ENCODE measurements at places on chromosomes 2 and 18.

DNA sequence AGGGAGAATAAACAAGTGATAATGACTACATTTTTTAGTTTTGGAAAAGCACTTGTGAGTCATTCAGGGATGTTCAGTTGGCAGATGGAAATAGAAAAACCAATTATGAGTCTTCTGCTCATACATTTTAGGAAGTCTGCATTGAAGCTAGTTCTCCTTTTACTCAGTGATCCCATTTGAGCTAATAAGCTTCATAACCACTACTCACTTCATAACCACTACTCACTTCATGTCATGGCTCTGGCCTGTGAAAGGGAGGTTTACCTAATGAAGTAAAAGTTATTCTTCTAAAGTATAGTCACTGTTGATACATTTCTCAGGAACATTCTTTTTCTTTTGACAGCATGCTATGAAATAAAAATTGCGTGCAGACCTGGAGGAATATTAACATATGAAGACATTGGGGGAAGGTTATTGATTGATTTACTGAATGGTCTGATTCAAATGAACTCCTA lies 948.7 kb downstream of the TSN start:
- DNase-seq = no peak

DNA sequence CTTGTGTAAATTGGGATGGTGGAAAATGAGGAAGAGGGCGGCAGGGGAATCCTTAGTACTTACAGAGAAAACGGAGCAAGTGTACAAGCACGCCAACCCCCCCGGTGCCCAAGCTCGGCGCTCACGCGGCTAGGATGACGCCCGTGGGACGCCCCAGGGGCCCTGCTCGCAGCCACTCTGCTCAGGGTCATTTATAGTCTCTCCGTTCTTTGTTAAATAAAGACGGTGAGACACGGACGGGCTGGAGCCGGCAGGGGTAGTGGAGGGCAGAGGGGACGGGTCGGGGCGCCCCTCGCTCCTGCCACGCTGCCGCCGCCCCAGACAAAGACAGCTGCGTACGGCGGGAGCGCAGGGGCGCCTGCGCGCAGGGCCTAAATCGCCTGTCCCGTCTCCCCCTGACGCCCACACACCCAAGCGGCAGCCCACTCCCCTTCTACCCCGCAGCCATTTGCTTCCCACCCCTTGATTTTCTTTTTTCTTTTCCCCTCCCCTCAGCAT lies 37.8 kb downstream of the PCBP1 start:
- peak; percentile 43 for DNase-seq

- no peak for DNase-seq
Observed at GRCh38 chr2:128281852-128282245, 36.8 kb downstream of the HS6ST1 start.

DNA sequence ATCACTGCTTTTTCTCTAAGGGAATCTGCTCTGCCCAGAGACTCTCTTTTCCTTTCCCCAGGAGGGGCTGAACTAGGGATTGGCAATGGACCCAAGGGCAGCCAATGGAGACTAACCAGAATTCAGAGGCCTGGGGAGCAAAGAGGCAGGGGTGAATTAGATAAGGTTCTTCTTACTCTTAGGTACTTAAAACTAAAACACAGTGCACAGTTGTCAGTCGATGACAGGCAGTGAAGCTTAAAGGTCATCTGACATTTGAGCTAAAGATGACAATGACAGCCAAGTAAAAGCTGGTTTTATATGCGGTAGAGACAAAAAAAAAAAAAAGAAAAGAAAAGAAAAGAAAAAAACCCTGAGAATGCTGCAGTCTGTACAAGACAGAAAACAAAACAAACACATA lies 57.8 kb downstream of the HIBCH start:
- DNase-seq = no peak

- DNase-seq = no peak
Observed at GRCh38 chr2:46983065-46983801, 67.6 kb upstream of the MCFD2 start.
